Activated CD4-positive, CD25-positive, alpha-beta regulatory T cell treated with anti-CD3 and anti-CD28 coated beads, Interleukin-2, amount 50 U/mL, for 16 hours (primary cell): ENCODE measurements at places on chromosomes 3 and 15.

- no peak for DNase-seq
Measured at GRCh38 chr3:112143251-112143650, 10.2 kb upstream of the GCSAM start.

DNA sequence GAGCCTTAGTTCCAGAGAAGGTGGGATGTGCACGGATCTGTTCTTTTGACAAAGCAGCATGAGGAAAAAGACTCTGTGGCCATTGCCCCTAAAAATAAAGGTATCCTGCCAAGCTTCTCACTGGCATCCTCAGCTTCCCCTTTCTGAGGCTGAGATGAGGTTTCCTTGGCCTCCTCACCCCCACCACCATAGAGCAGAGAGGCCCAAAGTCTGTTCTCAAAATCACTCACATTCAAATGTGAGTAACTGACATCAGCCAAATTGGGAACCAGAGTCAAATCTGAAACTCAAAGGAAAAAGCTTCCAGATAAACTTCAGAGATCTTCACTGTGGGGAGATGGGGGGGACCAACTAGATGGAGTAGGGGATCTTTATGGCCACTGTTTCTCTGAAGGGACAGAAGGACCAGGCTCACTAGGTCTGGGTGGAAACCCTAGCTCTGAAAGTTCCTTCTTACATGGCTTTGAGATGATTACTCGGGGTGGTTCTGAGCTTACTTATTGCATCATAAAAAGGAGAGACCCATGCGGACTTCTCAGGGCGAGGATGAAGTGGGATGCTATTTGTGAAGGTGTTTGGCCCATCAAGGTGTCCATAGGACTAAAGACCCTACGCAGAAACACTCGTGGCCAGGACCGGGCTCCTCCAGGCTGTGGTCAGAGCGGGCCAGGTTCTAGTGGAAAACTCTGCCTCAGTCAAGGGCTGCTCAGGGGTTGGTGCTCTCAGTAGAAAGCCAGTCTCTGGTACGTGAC lies 61.5 kb upstream of the MEF2A start:
- no peak for DNase-seq

GRCh38 chr3:60277361-60277800 lies 973.9 kb downstream of the FHIT start:
- DNase-seq: no peak

GRCh38 chr3:23607184-23607847 lies 198.4 kb upstream of the UBE2E1 start:
- no peak for DNase-seq

- no peak for DNase-seq
Measured at GRCh38 chr3:71463617-71464016, 119.9 kb downstream of the FOXP1 start.

GRCh38 chr3:27907929-27908328 lies 185.8 kb upstream of the EOMES start:
- DNase-seq: no peak

GRCh38 chr3:76547674-76548073 lies 492.2 kb upstream of the ROBO2 start:
- DNase-seq: no peak

GRCh38 chr3:122258757-122259371 lies 66.2 kb upstream of the CSTA start:
- DNase-seq: no peak

GRCh38 chr15:55846116-55846707 lies 103.3 kb upstream of the PRTG start:
- DNase-seq: peak; percentile 11

GRCh38 chr15:66802025-66803001 lies 100.3 kb downstream of the SMAD6 start:
- no peak for DNase-seq

GRCh38 chr15:23484870-23485269 lies 37.8 kb upstream of the GOLGA6L2 start:
- no peak for DNase-seq

DNA sequence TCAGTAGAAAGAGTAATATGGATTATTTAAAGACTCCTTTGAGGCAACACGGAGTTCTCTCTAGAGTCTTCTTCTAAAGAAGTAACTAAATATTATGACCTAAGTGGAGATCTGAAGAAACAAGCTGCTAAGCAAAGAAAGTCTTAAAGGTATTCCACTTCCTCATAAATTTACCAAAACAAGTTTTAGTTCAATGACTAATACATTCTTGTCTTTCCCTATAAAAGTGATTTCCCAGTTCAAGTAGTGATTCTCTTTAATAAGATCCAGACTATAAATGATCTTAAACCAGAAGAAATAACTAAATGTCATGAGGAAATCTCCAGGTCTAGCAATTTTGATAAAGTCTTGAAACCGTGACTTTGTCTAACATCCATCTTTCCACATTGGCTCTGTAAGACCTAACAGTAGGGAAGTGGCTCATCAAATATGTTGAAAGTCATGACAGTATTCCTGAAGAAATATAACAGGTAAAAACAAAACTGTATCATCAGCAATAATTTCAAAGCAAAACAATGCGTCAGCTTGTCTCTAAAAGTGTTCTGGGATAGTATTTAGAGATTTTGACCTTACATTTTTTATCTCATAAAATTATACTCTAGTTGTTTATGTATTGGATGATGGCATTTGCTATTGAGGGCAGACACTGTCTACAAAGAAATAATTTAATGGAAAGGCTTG lies 51.8 kb upstream of the NEDD4 start:
- no peak for DNase-seq

GRCh38 chr3:177201700-177202397 lies 4.6 kb upstream of the TBL1XR1 start:
- DNase-seq: peak; percentile 33

DNA sequence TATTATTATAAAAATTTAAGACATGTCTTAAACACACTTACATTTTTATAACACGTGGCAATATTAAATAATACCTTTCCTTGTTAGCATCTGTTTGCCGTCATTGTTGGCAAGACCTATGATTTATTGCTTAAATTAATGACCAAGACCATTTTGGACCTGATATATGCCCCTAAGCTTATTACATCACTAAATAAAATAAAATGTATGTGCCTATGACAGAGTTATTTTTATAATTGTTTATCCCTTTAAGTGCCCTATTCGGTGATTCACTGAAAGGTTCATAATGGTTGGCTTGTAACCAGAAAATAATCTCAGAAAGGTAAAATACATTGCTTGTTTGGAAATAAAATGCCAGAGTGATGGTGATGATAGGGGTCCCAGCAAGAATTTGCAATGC lies 17.5 kb downstream of the CDIN1 start:
- DNase-seq: no peak

GRCh38 chr15:92059036-92059970 lies 205.8 kb downstream of the SLCO3A1 start:
- DNase-seq: no peak

DNA sequence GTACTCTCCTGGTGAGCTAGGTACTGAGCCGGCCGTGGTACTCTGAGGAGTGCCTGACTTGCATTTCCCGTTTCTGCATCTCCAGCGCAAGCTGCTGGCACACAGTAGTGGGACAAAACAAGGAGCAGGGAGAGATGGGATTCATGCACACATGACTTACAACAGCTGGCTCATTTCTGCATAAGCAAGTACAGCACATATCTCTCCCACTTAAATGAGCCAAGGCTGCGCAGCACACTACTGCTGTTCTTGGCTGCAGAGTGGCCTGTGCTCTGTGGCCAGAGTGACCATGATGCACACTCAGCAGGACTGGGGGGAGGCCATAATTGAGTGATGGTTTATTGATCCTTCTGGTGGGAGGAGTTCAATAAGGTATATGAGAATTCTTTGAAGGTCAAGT lies 59.2 kb upstream of the ABHD17C start:
- no peak for DNase-seq

DNA sequence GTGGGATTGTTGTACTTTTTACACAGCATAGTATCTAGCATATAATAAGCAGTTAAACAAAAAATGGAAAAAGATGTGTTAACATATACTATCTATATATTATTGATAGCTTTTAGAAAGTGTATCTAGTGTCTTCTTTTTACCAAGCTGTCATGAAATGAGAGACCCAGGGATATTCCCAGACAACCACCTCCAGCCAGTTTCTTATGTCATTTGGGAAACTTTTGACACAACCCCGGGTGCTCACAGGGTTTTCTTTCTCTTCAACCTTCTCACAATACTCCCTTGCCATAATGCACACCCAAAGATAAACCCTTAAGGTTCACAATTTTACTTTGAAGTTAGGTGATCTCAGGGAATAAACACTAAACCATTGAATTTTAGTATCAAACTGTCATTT lies 4.8 kb upstream of the PLA1A start:
- DNase-seq: no peak

- DNase-seq: no peak
Measured at GRCh38 chr15:69451951-69452691, 497 bp upstream of the RPLP1 start.
